Melanocyte of skin (primary cell): ENCODE measurements at places on chromosomes 2 and 18. TPM values are rescaled to one million over a fixed set of nuclear protein-coding genes. Genes with fewer than 3 reads are reported as not detected.

The KDM3A gene
- total RNA-seq: 17.6 and 18.8 TPM in 2 replicates

The ASPRV1 gene
- total RNA-seq: 0.34 and 0.36 TPM in 2 replicates

The FAHD2A gene
- total RNA-seq: 52.3 and 55.6 TPM in 2 replicates

The CAMKMT gene
- 8.3 and 15.0 TPM in 2 replicates for total RNA-seq

The SERPINB4 gene
- total RNA-seq: not detected in 2 replicates

The ALKAL2 gene
- not detected in 2 replicates for total RNA-seq

The RUFY4 gene
- total RNA-seq: not detected in 2 replicates

The RASGRP3 gene
- total RNA-seq: 2.4 and 5.8 TPM in 2 replicates

The ORC2 gene
- 8.3 and 15.3 TPM in 2 replicates for total RNA-seq

The RAB11FIP5 gene
- 14.5 and 15.7 TPM in 2 replicates for total RNA-seq

The GPR39 gene
- total RNA-seq: 0.34 TPM in 1 of 2 replicates, not detected in the other

The CRYGD gene
- 0.33 TPM in 1 of 2 replicates, not detected in the other for total RNA-seq

The CHST9 gene
- under 0.01 and 0.73 TPM in 2 replicates for total RNA-seq
